Adrenal gland (tissue), 19 donors: ENCODE measurements at places on chromosomes 5 and 9. TPM values are rescaled to one million over a fixed set of nuclear protein-coding genes. Genes with fewer than 3 reads are reported as not detected.
A peak's percentile ranks its signal among the peaks of the same experiment; 100 is the strongest.

The C9orf153 gene
- 0.94 TPM for total RNA-seq

The SMIM32 gene
- total RNA-seq = not detected

GRCh38 chr9:134978272-134978671, 60.6 kb upstream of the FCN1 start:
- DNase-seq = no peak

- DNase-seq = no peak
Observed at GRCh38 chr9:134293031-134293521, 33.2 kb upstream of the RXRA start.

GRCh38 chr9:92100237-92100911, 14.8 kb downstream of the SPTLC1 start:
- DNase-seq = peak; percentile 45

DNA sequence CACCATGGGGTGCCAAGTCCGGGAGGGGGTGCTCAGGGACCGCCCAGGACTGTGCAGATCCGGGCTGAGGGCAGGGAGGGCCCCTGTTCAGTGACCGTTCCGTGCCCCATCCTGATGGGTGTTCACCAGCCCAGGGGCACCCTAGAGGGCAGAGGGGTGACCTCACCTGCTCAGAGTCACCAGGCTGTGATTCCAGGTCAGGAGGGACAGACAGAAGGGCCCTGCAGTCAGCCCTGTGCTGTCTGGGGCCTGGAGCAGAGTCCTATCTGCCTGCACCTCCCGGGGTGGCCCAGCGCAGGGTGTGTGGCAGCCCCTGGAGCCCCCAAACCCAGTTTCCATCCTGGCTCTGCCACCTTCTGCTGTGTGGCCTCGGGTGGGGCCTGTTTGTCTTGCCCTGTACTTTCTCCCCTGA, 241.9 kb downstream of the PBX3 start:
- DNase-seq = no peak

The DMRT3 gene
- total RNA-seq = not detected

GRCh38 chr5:59489551-59489950, 404.0 kb downstream of the PDE4D start:
- no peak for DNase-seq

DNA sequence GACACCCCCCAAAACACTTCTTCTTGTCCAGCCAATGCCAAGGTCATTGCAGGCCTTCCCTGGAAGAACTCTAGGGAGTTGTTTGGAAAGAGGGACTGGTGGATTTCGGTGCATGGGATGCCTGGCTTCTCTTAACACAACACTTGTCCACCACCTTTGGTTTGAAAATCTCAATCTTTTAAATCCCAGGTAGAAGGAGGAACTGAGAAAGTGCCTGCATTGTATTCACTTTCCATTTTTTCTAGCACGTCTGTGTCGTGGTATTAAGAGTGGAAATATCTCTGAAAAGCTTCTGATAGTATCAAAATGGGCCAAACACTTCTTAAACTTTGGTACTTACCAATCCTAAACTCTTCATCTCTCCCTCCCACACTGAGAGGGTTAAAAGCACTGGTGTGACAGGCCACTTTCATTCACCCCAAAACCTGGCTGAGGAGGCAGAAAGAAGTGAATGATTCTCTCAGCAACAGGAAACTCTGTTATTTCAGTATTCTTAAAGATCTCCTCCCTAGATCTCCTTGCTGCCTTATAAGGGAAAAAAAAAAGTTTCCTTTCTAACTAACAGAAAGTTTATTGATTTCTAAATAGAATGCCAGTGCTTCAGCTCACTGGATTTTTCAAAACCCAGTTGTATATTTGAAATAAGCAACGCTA, 3.9 kb upstream of the NFIB start:
- no peak for DNase-seq

DNA sequence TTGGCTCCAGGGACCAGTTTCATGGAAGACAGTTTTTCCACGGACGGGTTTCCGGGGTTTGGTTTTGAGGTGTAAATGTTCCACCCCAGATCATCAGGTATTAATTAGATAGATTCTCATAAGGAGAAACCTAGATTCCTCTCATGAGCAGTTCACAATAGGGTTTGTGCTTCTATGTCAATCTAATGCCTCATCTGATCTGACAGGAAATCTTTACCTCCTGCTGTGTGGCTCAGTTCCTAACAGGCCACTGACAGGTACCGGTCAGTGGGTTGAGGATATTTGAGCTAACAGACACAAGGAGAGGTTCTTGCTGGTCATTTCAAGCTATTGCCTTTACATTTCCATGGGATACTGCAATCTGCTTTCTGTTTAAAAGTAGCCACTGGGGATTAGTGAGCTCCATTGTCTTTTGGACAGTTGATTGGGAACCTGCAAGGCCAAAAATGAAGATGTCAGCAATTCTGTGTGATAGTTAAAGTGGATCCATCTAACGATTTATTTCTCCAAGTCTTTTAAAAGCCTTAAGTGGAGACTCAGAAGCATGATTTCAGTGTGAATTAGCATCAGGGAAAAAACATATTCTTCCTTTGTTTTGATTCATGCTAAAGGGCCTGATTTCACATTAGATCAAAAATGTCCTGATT, 38.6 kb downstream of the MRPS30 start:
- no peak for DNase-seq

GRCh38 chr9:123601828-123602227, 245.8 kb downstream of the CRB2 start:
- DNase-seq = no peak

- DNase-seq = no peak
Observed at GRCh38 chr9:90659650-90660364, 17.2 kb upstream of the DIRAS2 start.

DNA sequence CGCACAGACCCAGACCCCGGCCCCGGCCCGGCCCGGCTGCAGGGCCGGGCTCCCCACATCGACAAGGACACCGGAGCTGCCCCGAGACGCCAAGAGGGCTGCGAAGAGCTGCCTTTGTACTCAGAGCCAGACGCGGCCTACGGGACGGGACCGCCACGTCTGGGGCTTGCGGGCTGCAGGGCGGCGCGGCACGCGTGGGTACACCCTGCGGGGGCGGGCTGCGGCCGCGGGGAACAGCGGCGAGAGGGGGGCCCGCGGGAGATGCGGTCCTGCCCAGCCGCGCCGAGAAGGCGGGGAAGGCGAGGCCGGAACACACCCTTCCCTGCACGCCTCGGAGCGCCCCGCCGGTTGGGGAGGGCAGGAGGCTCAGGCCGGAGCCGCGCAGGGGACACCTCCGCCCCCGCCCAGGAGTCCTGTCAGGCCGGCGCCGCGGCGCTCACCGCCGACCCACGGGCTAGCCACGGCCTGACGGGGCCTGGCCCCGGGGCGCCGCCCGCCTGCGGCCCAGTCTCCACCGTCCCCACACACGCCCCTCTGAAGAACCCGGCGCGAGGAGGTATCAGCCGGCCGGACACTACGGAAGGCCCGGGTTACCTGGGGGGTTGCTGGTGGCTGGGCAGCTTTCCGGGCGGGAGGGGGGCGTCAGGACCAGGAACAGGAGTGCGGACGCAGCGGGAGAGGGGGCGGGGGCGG, 478 bp downstream of the RAB14 start:
- DNase-seq = peak; percentile 45

DNA sequence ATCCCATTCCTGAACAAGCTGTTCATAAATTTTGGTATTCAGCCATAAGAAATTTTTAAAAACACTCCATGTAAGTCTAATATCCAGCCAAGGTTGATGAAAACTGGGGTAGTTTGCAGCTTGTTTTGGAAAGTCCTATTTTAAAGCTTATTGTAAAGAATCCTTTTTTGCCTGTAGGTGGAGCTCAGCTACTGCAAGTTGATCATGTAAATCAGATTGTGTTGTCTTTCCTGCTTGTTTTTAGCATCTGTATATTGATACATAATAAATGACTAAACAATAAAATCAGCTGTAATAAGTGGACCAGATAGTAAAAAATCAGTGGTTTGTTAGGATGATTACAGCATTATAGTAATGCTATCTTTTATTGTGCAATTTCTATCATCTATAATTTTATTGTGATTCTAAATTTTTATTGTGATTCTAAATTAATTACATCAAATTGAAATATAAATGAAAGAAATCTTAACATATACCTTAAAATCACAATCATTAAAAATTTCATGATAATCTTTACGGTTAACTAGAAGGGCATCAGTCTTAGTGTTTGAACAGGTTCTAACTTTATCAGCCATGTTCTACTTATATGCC, 42.4 kb downstream of the CWC27 start:
- no peak for DNase-seq

- no peak for DNase-seq
Observed at GRCh38 chr9:92328225-92328624, 2.5 kb downstream of the CENPP start.

- no peak for DNase-seq
Observed at GRCh38 chr9:135463140-135463539, 16.4 kb upstream of the PPP1R26 start.

GRCh38 chr9:78311886-78312524, 15.1 kb downstream of the PSAT1 start:
- no peak for DNase-seq

GRCh38 chr5:179112469-179113142, 52.4 kb downstream of the ZNF354C start:
- no peak for DNase-seq

DNA sequence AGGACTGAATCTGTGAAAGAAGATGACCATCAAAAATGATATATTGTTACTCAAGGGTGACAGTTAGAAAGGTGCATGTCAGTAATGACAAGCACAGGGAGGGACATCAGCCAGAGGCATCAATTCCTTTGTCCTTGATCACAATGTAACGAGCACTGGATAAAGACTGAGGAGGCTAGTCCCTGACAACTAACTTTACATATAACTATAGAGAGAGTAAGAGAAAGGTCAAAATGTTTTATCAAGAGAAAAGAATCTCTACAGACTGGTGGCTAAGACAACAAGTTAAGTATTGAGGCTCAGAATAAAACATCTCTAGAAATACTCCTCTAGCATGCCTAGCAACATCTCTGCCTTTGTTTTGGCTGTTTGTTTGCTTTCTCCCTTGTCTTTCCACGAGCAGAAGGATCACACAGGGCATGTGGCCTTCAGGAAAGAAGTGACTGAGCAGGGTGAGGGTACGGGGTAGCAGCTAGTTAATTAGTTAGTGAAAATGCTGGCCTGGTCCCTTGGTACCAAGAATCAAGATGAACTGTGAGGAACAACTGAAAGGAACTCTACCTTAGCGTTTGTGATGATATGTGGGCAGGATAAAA, 724.1 kb upstream of the MEF2C start:
- DNase-seq = no peak

The ZNF366 gene
- 2.8 TPM for total RNA-seq

The PCDHGA9 gene
- 7.0 TPM for total RNA-seq

DNA sequence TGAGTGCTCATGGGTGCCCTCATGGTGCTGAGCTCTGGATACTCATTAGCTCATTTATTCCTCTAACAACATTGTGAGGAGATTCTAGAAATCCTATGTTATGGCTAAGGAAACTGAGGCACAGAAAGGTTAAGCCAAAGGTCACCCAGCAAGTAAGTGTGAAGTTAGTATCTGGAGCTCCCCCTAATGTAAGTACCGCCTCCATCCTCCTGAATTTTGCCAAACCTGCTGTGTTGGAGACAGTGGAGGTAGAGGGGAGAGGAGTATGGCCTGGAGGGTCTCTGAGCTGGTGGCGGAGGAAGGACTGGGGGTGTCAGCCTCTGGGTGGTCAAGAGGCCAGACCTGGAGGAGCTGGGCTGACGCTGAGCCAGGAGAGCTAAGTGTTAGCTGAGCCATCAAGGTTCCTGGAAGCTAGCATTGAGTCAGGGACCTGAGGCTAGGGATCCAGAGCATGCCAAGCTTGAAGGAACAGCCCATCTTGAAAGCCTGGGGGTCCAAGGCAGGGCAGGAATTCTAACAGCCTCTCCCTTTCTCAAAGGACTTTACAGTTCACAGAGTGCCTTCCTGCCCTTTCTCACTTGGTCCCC, 114.8 kb downstream of the RGS3 start:
- DNase-seq = no peak

DNA sequence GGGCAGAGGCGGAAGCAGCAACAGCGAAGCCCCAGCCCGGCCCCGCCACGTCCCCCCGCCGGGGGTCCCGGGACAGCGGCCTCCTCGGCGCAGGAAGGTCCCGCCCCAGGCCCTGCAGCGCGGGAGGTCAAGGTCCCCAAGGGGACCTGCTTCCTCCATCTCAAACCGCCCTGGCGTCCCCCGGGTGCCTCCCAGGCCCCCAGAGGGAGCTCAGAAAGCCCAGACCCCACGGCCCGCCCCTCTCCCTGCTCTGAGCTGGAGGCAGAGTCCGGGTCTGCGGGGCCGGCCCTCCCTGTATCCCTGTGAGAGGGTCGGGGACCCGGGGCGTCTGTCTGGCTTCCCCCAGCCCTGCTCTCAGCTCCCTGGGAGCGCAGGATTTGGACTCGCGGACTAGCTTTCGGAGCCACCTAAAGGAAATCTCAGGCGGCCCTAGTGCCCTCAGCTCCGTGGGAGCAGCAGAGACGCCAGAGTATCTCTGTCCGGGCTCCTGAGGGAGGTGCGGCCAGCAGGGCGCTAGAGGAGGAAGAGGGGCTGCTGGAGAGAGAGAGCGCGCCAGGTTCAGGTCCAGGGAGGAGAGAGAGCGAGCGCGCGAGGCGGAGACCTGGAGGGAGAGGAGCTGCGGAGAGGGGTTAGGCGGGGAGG, 30.7 kb downstream of the EXOC3 start:
- peak; percentile 48 for DNase-seq

- no peak for DNase-seq
Observed at GRCh38 chr9:129497813-129498450, 123.0 kb downstream of the C9orf50 start.

DNA sequence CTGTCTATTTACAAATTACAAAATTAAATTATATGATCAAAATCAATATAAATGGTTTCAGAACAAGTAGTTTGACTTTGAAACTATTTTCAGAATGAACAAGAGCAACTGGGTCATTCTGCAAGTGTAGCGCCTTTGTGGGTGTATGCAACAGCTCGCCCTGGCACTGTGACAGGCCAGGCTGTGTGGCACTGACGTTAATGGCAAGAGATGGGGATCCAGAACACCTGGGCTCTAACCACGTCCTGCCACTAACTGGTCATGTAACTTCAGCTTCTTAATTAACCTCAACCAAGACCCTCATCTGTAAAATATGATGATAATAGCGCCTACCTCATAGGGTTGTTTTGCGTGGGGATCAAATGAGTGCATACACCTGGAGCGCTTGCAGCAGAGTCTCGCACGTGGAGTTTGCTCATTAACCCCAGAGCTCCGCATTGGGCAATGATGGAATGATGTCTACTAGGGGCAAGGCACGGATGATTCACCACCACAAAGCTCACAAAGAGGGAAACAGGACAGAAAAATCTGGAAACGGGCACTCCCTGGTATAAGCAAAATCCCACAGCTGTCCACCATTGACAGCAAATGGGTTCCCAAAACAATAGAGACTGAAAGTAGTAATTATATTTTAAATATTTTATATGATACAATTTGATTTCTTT, 639.4 kb downstream of the SEMA5A start:
- DNase-seq = no peak

- DNase-seq = no peak
Observed at GRCh38 chr5:56973473-56973872, 21.6 kb upstream of the MIER3 start.

GRCh38 chr5:159975462-159976019, 33.4 kb upstream of the TTC1 start:
- peak; percentile 59 for DNase-seq

The SLC6A3 gene
- not detected for total RNA-seq

- peak; percentile 48 for DNase-seq
Observed at GRCh38 chr5:150116667-150117400, 30.5 kb upstream of the CSF1R start.

The ESM1 gene
- total RNA-seq = 0.43 TPM
